ENCODE measurements at places on chromosomes 6 and 20. TPM values are rescaled to one million over a fixed set of nuclear protein-coding genes. Genes with fewer than 3 reads are reported as not detected.

The ULBP3 gene
- 8.2 TPM for total RNA-seq

DNA sequence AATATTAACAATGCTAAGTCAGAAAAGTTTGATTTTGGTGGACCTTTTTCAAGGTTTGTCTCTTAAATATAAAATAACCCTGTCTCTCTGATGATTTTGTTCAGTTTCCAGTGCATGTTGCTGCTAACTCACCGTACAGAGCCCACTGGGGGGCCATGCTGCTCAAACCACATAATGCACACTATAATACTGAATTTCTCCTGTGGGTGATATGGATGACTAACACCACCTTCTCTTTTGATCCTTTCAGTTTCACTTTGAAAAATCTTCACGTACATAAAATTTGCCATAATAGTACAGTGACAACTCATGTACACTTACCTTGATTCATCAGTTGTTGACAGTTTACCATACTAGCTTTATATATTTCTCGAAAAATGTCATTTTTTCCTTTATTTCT, 506.6 kb upstream of the MAN1A1 start:
- no peak for DNase-seq

DNA sequence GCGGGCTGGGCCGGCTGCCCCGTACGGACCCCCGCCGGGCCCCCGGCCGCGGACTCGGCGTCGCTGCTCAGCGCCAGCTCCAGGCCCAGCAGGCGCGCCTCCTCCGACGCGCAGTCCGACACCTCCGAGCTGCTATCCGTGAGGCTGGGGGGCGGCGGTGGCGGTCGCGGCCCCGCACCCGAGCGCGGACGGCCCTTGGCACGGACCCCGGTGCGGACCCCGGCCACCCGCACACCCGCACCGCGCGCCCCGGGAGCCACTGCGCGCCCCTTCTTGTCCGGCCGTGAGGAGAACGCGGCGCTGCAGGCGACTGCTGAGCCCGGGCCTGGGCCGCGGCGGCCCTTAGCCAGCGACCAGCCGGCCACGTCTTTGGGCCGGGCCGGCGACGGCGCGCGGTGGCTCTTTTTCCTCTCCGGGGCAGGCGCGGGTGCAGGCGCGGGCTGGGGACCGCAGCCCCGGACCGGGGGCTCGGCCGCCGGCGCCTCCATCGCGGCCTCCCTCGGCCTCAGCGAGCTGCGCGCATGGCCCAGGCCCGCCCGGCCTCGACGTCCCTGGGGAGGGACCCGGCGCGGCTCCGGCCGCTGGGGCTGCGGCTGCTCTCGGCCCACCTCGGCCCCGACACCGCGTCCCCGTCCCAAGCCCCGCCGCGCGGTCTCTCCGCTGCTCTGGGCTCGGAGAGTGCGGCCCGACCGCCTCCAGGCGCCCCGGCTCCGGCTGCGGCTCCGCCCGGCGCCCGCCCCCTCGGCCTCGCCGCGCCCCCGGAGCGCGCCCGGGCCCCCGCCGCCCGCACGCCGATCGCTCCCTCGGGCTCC, 12.9 kb upstream of the TLDC2 start:
- DNase-seq, result no peak

The TINAG gene
- total RNA-seq, result 17.9 TPM

- DNase-seq, result no peak
Measured at GRCh38 chr6:89887452-89888137, 6.7 kb upstream of the GJA10 start.

- no peak for DNase-seq
Measured at GRCh38 chr6:49531774-49532569, 18.5 kb upstream of the C6orf141 start.

DNA sequence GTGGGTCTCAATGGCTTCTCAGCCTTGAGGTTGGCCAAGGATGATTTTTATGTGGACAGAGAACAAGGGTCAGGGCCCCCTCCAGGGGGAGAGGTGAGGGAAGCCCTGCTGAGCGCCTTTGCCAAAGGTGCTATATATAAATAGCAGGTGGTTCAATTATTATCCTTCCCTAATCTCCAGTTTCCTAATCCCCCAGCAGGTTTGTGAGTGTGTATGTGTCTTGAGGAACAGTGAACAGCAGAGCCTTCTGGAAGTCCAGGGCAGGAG, 3.2 kb upstream of the SIRPA start:
- DNase-seq, result no peak

The UNC5CL gene
- total RNA-seq, result 0.58 TPM

GRCh38 chr6:110741517-110741916, 73.8 kb downstream of the CDK19 start:
- no peak for DNase-seq

DNA sequence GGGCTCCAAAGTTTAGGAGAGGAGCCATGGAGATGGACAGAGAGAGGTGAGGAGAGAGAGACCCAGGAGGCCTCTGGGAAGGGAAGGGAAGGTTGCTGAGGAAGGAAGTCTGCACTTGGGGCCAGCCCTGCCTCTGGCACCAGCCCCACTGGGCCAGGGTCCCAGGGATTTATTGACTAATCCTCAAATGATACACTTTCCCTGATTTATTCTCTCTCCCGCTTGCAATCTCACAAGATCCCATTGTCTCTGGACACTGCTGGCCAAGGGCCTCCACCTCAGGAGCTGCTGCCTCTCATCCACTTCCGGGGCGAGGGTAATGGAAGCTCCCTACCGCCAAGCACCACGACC, 43.6 kb upstream of the FOXP4 start:
- DNase-seq, result no peak

The CRYBG1 gene
- total RNA-seq, result 10.3 TPM

DNA sequence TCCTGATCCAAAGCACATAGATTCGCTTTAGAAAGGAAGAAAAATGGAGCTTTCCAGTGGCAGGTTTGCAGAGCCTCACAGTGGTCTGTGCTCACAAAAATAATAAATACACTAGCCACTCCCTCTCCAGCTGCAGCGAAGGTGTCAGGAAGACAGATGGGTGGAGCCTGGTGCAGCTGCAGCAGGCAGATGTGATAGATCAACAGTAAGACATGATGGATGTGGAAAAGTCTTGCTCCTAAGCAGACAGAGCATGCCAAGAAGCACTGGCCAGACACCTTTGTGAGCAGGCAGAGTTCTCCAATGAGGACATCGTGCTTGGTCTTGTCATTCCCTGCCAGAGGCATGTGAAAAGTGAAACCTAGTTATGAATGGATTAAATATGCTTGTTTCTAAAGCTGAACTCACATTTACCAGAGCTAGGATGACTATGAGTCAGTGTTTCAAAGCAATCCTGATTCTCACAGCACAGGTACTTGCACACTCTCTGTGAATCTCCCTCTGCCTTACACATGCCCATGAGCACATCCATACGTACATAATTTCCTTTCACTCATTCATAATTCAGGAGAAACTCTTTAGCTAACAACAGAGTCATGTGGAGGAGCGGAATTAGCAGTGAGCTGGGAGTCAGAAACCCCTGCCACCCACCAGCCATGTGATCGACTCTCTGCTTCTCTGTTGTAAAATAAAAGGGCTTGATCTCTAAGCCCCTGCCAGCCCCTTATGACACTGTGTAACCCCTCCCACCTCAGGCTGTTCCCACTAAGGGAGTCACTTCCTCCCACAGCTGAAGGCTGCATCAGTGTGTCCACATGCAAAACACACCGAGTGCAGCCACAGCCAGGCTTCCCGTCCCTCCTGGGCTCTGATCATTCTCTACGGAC, 111.2 kb downstream of the SCML4 start:
- DNase-seq, result no peak

DNA sequence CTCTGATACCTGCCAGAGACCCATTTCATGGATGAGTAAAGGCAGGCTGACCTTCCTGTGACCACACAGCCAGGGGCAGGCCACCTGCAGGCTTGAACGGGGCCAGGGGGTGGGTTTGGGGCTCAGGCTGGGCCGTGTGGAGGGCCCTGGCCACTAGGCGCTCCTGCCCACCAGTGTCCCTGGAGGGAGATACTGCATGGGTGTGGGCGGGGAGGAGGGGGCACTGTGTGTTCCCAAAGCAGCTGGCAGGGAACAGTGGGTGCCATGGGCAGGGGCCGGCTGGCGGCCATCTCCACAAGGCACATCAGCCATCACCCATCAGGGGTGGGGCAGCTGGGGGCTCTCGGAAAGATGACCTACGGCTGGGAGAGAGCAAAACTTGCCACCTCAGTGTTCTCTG, 15.4 kb downstream of the SRC start:
- DNase-seq, result no peak

DNA sequence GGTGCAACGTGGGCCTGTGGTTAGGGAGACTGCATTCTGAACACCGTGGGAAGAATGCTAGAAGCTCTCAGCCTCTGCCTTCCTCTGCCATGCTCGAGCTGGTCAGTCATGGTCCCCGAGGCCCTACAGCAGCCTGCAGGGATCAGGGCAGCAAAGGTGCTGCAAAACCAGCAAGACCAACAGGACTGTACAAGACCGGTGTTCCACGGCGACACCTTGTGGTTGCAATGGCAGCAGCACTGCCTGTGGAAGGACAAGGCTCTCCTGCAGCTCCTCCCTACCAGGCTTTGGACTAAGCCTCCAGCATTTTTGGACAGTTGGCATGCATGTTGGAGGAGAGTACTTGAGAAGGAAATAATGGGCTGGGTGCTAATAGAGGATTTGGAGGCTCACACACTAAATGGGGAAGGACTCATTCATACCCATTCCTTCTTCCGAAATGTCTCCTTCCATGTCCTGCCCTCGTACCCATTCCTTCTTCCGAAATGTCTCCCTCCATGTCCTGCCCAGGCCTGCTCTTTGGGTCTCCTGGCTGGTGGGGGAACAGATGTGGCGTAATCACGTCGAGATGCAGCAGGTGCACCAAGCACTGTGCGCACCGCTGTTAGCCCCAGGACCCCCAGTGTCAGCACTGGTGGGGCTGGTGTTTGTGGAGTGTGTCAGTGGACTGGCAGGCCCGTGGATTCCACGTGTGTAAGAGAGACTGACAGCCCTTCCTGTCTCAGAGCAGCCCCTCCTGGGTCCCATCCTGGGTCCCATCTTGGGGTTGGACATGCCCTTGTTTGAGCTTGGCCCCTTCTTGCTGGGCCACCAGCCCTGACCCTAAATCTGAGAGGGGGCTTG, 18.6 kb upstream of the MYT1 start:
- DNase-seq, result no peak

DNA sequence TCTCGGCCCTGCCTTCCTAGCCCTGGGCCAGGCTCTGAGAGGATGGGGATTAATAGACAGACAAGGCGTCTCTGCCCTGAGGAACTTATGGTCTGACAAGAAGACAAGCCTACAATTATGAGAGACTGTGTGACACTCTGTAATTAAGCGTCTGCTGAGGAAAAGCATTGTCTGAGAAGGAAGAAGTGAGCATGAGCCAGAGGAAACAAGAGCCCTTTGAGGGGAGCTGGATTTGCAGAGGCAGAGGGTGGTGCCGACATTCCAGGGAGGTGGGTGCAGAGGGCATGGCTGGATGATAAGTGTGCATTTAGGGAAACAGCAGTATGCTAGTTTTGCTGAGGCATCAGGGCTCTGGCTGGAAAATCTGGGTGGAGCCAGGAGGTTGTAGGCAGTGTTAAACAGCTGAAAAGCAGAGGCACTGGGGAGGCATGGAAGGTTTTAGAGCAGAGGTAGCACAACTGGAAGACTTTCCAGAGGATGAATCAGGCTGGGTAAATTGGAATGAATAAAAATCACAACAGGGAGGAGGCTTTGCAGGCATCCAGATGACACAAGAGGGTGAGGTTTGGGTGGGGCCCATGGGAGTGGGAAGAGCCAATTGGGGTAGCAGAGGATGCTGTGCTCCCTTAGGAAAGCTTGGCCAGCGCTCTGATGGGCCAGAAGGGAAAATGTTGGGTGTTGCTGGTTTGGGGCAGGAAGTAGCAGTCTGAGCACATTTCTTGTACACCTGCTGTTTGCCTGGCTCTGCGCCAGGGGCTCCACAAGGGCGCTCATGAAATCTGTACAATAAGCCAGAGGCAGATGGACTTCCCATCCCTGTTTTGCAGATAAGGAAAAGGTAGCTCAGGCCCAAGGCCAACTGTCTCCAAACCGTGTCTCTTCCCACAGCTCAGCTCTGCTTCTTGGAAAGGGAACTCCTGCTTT, 74.0 kb upstream of the MYL9 start:
- no peak for DNase-seq

GRCh38 chr20:19778404-19778803, 20.3 kb downstream of the RIN2 start:
- no peak for DNase-seq

The CALHM4 gene
- total RNA-seq, result not detected

Measured in epithelial cell of proximal tubule (primary cell).